HCT116 (cell line): ENCODE measurements at places on chromosomes 2 and 18.

DNA sequence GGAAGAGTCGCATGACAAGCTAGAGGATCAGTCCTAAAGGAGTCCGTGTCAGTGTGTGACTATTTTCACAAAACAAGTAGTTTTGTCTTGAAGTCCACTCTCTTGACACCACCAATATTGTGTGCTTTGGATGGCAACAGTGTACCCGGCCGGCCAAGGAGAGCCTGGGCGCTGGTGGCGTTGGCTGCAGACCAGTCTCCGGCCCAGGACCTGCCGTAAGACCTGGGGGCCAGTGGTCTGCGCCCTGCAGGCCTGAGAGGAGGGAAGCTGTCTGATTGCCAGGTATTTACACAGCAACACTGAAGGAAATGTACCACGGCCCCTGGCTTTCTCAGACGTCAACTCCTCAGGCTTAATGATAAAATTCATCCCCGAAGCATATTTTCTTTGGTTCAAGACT, 472.4 kb upstream of the SALL3 start:
- no peak for DNase-seq

- no peak for DNase-seq
Measured at GRCh38 chr2:238856713-238857567, 9.1 kb downstream of the TWIST2 start.

DNA sequence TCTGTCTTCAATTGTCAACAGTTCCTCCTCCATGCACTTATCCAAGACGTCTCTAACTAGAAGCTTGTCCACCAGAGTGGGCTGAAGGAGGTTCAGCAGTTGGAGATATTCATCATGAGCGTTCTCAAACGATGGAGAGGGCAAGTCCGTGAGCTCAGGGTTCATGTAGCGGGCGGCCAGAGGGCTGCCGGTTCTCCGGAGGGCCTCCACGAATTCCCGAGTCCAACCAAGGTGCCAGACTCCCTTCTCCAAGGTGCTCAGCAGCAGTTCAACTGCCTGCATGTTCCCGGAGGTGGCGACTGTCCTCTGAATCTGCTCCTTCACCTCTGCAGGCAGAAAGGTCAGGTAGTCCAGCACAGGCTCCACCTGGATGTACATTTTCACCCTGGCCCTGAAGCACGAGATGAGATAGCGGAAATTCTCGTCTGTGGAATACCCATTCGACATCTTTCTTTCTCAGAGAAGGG, 590 bp downstream of the IFIH1 start:
- DNase-seq = no peak

DNA sequence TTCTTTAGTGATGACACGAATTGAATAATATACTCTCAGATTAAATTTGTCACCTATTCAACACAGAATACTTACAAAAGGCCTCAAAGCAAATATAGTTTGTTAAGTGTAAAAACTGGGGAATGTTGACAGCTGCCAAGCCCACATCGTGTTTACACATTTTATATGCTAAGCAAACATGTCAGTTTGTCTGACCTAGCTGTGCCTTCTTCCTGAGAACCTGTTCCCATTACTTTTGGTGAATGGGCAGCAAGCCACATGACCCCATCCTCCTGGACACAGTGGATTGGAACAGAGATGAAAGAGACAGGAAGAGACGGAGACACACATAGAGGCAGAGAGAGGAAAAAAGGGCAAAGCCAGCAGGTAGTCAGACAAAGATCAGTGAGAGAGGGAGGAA, 22.9 kb upstream of the CUL3 start:
- DNase-seq = no peak

DNA sequence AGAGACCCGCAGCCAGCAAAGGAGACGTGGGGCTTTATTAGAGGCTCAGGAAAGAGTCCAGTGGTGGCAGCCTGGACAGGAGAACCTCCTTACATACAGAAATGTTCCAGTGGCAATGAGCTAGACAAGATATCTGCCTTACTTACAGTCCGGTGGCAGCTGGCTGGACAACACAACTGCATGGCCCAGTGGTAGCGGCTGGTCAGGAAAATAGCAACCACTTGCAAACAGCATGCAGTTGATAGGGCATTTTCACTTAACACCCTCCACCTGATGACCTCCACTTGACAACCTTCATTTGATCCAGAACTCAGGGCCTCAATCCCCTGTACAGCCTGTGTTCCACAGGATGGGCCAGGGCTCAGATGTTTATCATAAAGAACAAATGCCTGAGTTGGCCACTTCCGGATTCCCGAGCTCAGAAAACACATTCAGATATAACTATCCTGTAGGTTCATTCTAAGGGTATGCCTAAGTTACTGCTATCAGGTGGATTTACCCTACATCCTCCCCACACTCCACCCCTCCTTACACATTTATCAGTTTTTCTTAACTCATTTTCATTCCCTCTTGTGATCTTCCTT, 63.3 kb upstream of the ITPRID2 start:
- no peak for DNase-seq

GRCh38 chr2:239295377-239296019, 105.3 kb downstream of the HDAC4 start:
- no peak for DNase-seq

DNA sequence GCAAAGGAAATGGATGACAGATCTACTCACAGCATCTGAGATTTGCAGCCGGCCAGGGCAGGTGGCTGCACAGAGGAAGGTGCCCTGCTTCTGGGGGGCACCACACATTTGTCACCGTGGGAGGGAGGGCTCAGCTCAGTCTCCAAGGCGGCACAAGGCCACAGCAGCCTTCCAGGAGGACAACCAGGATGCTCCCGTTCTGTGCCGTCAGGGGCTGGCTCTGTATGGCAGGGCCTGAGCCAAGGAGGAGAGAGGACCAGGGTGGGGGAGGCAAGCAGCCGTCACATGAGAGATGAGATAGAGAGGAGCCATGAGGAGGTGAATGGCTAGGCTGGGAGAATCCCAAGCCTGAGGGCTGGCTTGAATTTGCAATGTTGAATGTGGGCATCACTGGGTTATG, 4.6 kb upstream of the BOK start:
- DNase-seq = no peak

GRCh38 chr2:216646116-216646515, 12.9 kb downstream of the IGFBP2 start:
- DNase-seq = no peak

DNA sequence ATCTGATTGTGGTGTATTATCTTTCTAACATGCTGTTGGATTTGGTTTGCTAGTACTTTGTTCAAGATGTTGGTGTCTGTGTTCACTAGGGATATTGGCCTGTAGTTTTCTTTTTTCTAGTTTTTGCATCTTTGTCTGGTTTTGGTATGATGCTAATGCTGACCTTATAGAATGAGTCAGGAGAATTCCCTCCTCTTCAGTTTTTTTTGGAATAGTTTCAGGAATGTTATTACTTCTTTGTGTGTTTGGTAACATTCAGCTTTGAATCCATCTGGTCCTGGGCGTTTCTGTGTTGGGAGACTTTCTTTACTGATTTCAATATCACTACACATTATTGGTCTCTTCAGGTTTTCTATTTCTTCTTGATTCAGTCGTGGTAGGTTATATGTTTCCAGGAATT, 124.2 kb upstream of the EPB41L5 start:
- DNase-seq = no peak

- DNase-seq = no peak
Measured at GRCh38 chr2:43129676-43130547, 96.5 kb downstream of the ZFP36L2 start.

GRCh38 chr2:28747714-28748113, 3.9 kb upstream of the PPP1CB start:
- no peak for DNase-seq

- no peak for DNase-seq
Measured at GRCh38 chr2:105711394-105711793, 33.3 kb upstream of the NCK2 start.
